ENCODE measurements at places on chromosomes 16 and 17. TPM values are rescaled to one million over a fixed set of nuclear protein-coding genes. Genes with fewer than 3 reads are reported as not detected.

The PRR29 gene
- 1.3 TPM for total RNA-seq

The LAT gene
- 1.7 TPM for total RNA-seq

The KRTAP2-3 gene
- total RNA-seq: not detected

GRCh38 chr16:15682105-15682570 is 32.1 kb downstream of the NDE1 start:
- peak; percentile 11 for DNase-seq

The TMEM220 gene
- 3.8 TPM for total RNA-seq
